Activated effector memory CD4-positive, alpha-beta T cell treated with Interleukin-2 at 50 U/mL for 16 hours (primary cell): ENCODE measurements at places on chromosomes 2 and 18.

- no peak for DNase-seq
Observed at GRCh38 chr2:67952066-67952465, 110.7 kb downstream of the C1D start.

DNA sequence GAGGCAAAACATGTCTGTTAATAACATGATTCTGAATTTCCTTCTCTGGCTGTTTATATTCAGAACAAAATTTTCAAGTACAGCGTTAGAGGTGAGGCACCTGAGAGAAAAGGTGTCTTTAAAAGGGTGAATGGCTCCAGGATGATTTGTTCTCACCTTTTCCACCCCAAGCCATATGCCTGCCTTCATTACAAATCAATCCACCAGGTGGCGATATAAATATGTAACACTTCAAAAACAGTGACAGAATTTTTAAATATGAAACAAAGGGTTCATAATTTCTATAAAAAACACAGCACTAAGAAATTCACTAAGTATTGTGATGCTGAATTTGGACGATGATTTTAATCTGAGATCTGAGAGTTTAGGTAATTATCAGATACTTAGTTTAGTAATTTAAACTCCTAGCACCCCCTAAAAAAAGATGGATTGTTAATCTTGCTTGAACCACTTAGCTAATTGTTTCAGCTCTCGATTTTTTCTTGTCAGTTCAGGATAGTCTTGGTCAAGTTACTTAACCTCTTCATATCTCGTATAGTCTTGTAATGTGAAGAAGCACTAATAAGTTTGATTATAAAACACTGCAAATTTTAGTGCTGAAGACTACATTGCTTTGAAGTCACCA, 528.8 kb downstream of the CPS1 start:
- DNase-seq: no peak

GRCh38 chr2:132860220-132860619, 190.2 kb upstream of the LYPD1 start:
- DNase-seq: no peak

DNA sequence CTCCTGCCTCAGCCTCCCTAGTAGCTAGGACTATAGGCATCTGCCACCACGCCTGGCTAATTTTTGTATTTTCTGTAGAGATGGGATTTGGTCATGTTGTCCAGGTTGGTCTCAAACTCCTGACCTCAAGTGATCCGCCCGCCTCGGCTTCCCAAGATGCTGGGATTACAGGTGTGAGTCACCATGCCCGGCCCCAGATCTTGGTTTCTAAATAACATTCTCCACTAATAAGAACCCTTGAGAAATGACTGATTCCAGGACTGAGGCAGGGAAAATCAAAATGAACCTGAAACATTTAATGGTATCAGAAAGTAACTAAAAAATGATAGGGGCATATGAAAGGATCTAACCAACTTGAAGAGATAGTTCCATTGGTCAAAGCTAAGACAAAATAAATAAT, 34.0 kb downstream of the BMPR2 start:
- DNase-seq: no peak

GRCh38 chr18:45386041-45386655, 229.1 kb upstream of the SLC14A2 start:
- no peak for DNase-seq

- no peak for DNase-seq
Observed at GRCh38 chr18:63082366-63083019, 237.1 kb downstream of the BCL2 start.

- no peak for DNase-seq
Observed at GRCh38 chr2:211985393-211985792, 553.2 kb downstream of the ERBB4 start.

DNA sequence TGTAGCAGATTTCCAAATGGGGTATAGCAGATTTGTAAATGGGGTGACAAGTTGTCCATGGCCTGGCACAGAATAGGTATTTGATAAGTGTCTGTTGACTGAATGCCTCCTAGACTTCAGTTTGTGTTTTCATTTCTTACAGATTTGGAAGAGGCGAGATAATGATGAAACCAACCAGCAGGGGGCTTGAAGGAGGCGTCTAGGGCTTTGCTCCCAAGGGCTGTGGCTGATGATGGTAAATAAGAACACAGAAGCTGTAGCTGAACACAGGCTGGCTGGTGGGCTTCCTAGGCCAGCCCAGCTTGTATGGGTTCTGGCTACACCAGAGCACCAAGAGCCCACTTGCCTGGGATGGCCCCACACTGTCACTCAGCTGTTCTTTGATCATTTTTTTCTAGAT, 19.4 kb downstream of the SFTPB start:
- DNase-seq: no peak

GRCh38 chr2:67329951-67330350, 67.2 kb upstream of the ETAA1 start:
- no peak for DNase-seq

DNA sequence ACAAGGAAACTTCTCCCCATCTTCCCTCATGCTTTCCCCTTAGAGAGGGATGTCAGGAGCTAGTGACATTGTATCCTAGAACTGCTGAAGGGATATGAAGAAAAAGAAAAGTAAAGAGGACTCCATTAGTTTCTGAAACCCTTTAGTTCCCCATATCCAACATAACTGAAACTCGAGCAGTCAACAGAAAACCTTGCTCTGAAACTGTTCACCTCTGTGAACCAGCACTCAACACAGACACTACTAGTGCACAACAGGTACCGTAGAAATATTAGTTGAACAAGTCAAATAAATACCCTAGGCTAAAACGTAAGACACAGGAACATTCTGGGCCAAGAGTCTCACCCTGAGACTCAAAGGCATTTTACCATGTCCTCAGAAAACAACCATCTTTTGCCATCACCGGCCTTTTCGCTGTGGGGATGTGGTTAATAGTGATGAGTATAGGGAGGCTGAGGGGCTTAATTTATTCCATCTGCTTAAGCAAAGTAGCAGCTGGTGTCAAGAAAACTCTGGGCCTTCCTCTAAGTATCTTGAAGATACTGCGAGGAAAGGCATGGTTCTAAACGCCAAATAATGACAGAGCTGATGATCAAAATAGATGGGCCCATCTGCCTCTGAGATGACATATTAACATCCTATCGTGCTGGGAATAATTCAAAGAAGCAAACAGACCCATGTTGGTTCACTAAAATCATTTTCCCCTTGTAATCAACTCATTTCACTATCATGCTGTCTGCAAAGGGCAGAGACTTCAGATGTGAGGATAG, 156.8 kb downstream of the STK39 start:
- no peak for DNase-seq

DNA sequence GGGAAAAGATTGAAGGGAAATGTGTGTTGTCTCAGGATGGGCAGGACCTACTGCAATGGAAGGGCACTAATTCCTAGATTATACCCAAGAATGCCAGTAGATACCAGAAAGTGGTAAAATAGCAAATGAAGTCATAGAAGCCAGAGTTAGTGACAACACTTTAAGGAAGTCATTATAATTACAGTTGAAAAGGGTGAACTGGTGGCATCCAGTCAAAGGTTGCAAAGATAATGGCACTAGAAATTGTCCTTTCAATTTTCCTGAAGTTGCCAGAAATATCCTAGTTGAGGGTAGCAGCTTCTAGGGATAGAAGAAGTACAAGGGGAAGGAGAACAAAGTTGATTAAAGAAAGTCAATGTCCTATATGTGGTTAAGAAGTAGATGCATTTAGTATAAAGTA, 68.8 kb upstream of the GLS start:
- DNase-seq: no peak

DNA sequence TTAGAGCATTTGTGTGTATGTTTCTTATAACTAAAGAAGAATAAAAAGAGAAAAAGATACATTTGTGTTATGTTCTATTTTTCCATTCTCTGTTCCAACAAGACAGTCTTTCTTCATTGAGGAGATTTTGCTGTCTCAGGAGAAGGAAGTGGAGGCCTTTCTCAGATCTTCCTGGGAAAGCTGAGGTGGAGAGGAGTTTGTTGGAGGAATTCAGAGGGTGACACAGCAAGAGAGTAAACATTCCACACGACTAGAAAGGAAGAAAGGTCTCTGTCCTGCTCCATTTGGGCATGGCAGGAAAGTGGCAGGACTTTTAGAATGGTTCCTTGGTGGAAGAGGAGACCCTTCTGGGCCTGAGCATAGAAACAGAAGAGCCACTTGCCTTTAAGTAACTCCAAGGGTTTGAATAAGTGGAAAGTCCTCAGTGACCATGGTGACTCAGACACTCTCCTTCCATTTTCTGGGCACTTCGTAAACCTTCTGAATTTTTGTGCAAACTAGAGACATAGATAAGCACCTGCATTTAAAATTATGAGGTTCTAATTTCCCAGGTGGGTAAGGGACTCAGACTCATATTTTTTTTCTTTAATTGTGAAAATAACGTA, 52.3 kb upstream of the COL5A2 start:
- DNase-seq: no peak

DNA sequence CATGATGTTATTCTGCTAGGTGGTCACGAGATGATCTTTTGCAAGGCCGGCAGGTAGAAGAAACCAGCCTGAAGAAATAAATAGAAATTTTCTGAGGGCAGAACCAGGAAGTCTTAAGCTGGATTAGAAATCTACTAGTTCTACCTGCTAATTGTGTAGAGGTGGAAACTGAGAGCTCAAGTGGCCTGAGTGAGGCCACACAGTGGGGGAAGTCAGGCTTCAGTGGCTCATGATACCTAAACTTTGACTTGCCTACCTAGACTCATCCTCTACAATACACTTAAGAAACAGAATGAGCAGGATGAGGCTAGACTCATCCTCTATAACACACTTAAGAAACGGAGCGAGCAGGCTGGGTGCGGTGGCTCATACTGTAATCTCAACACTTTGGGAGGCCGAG, 134.9 kb upstream of the NDUFV2 start:
- DNase-seq: no peak

- no peak for DNase-seq
Observed at GRCh38 chr2:38981670-38982357, 92.1 kb downstream of the ARHGEF33 start.

GRCh38 chr18:43578706-43579105, 301.4 kb upstream of the SYT4 start:
- DNase-seq: no peak

DNA sequence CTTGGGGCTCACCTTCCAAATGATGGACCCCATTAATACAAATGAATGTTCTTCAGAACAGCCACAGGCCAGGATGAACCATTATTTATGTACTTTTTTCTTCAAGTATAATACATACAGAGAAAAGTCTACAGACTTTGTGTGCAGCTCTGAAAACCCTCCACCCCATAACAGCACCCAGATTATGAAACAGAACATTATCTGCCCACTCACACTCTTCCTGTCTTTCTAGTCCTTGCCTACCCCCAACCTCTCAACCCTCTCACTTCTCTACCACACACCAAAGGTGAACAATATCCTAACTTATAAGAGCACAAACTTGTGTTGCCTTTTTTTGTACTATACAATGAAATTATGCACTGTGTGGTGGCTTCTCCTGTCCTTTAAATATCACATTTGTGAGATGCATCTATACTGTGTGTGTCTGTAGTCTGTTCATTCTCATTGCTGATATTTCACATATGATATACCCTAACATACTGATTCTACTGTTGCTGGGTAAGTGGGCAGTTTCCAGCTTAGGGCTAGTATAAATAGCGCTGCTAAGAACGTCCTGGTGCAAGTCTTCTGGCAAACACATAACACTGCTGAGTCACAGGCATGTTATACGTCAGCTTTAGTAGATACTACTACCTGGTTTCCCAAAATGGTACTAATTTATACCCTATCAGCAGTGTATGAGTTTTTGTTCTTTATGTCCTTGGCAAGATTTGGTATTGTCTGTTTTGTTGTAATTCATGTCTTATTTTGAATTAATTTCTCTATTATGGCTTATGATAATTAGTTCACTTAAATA, 1.0 kb upstream of the NPHP1 start:
- DNase-seq: no peak

GRCh38 chr18:43627848-43628530, 350.7 kb upstream of the SYT4 start:
- no peak for DNase-seq

DNA sequence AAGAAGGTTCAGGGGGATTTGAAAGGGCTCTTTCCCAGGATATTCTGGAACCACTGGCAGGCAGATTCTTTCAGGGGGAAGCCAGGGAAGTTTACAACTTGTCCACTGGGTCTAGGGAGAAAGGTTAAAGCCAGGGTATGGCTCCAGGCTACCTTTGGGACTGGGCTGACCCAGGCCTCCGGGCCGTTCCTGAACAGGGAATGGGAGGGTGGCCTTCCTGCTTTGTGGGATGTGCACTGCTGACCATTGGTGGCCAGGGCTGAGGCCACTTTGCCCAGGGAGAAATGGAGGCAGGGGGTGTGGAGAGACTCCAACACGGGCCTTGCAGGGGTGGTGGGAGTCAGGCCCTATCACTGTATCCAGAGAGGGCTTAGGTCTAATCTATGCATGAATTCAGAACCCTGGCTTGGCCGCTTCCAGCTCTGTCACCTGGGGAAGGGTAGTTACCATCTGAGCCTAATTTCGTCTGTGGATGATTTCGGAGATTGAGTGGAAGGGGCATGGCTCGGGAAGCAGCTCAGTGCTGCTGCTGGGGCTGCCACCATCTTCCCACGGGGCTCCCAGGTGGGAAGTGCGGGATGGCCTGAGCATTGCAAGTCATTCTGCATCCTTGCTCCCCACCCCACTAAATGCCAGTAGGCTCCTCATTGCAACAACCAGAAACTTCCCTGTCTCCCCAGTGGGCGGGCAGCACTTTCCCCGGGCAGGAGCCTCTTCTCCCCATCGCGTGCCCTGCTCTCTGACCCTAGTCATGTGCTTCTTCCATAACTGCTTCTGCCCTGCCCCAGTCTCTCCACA, 57.1 kb upstream of the OTOF start:
- DNase-seq: no peak

- DNase-seq: no peak
Observed at GRCh38 chr2:239299218-239299939, 101.4 kb downstream of the HDAC4 start.

DNA sequence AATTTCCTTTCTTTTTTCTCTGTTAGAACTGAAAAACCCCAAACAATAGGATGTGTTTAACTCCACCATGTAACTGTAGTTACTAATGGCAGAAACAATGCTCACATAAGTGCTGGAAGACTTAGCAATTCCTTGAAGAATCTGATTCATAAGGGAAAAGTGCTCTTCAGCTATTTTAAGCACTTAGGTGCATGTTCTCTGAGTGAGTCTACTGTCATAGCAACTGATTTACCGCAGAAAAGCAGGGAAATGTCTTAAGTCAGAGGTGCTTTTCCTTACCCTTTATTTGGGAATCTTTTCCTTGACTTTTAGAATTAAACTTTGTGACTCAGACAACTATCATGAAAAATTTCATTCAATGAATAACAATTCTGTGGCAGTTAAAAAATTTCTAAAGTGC, 65.4 kb upstream of the NABP1 start:
- no peak for DNase-seq

GRCh38 chr2:106566050-106566449, 78.9 kb downstream of the CD8B2 start:
- no peak for DNase-seq

GRCh38 chr2:5479265-5479928, 212.8 kb upstream of the SOX11 start:
- DNase-seq: no peak
